Thyroid gland (tissue), 4 donors: ENCODE measurements at places on chromosomes 6 and 20. TPM values are rescaled to one million over a fixed set of nuclear protein-coding genes. Genes with fewer than 3 reads are reported as not detected.
A peak's percentile ranks its signal among the peaks of the same experiment; 100 is the strongest.

GRCh38 chr6:3102875-3103274 is 15.6 kb upstream of the BPHL start:
- no peak overlapping the region for H3K27ac ChIP-seq
- no peaks in the 10 kb centered on the region for H3K27me3 ChIP-seq
- no peak for DNase-seq
- H3K4me3 ChIP-seq = no peak overlapping the region

- no peaks in the 10 kb centered on the region for H3K4me1 ChIP-seq
- H3K36me3 ChIP-seq = no peaks in the 10 kb centered on the region
- H3K27ac ChIP-seq = no peak overlapping the region
- DNase-seq = peak; percentile 87
- H3K27me3 ChIP-seq = no peaks in the 10 kb centered on the region
Observed at GRCh38 chr20:40563296-40563950, 125.6 kb downstream of the MAFB start.

- no peaks in the 10 kb centered on the region for H3K27me3 ChIP-seq
- no peak for DNase-seq
- H3K4me1 ChIP-seq = no peaks in the 10 kb centered on the region
- H3K36me3 ChIP-seq = no peaks in the 10 kb centered on the region
- no peak overlapping the region for H3K27ac ChIP-seq
Observed at GRCh38 chr6:93970684-93971083, 551.3 kb upstream of the EPHA7 start.

- peaks cover 14% of the 10 kb centered on the region for H3K4me1 ChIP-seq
- no peak for DNase-seq
- H3K27ac ChIP-seq = no peak overlapping the region
- no peak overlapping the region for H3K4me3 ChIP-seq
Observed at GRCh38 chr20:62441987-62442539, 14.7 kb upstream of the RBBP8NL start.

DOK5 gene
- 9.8 TPM for total RNA-seq

DNA sequence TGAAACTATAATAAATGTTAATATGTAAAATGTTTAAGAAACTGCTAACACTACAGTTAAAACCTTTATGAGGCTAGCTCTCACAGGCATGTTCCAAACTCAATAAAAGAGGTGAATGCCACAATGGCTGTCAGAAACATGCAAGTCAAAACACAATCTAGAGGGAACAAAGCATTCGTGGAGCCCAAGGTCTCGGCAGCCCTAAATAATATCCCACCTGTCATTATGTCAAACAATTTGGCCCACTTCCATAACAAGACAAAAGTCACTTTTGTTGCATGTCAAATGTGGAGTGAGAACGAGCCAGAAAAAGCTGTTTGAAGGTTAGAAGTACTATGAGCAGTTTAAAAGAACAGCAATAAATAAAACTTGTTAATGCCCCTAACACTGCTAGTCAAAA is 181.9 kb downstream of the GMDS start:
- no peak overlapping the region for H3K27ac ChIP-seq
- no peaks in the 10 kb centered on the region for H3K27me3 ChIP-seq
- DNase-seq = no peak
- no peaks in the 10 kb centered on the region for H3K4me1 ChIP-seq
- no peaks in the 10 kb centered on the region for H3K36me3 ChIP-seq
- no peak overlapping the region for H3K4me3 ChIP-seq

DNA sequence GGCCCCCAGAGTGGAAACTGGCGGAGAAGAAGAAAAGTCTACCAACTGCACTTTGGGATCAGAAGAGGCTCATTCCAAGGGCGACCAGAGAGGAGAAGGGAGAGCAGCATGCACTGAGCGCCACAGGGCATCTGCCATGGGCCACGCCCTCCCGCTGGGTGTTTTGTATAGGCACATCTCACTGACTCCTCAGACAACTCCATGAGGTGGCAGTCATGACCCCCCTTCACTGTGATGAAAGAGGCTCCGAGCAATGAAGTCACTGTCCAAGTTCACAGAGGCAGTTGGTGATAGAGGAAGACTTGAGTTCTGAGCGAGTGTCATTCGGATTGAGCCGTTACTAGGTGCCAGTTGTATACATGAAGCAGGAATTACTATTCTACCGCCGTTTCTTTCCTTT is 15.4 kb downstream of the BPIFB1 start:
- no peak overlapping the region for H3K4me3 ChIP-seq
- no peaks in the 10 kb centered on the region for H3K36me3 ChIP-seq
- no peak for DNase-seq
- peaks cover 5% of the 10 kb centered on the region for H3K4me1 ChIP-seq

- no peaks in the 10 kb centered on the region for H3K36me3 ChIP-seq
- H3K27me3 ChIP-seq = peaks cover 84% of the 10 kb centered on the region
- no peak within 1 kb of the TSS for H3K27ac ChIP-seq
Observed at GRCh38 chr6:10414756-10415616, at the start of gene TFAP2A. TSS of gene TFAP2A (minus strand) at chr6:10415074. CDS start at chr6:10414991, 83 bp downstream.

FAM209B gene
- not detected for total RNA-seq

- no peak for DNase-seq
- no peaks in the 10 kb centered on the region for H3K27me3 ChIP-seq
- no peaks in the 10 kb centered on the region for H3K4me1 ChIP-seq
- no peak overlapping the region for H3K4me3 ChIP-seq
Observed at GRCh38 chr6:47788498-47788884, 6.7 kb downstream of the OPN5 start.

CDH26 gene
- 1.3 TPM for total RNA-seq

DEFB132 gene
- not detected for total RNA-seq

- DNase-seq = no peak
- H3K4me3 ChIP-seq = no peak overlapping the region
- peaks cover 7% of the 10 kb centered on the region for H3K4me1 ChIP-seq
- no peaks in the 10 kb centered on the region for H3K27me3 ChIP-seq
- no peaks in the 10 kb centered on the region for H3K36me3 ChIP-seq
Observed at GRCh38 chr6:151761851-151762250, 45.6 kb upstream of the ESR1 start.

DNA sequence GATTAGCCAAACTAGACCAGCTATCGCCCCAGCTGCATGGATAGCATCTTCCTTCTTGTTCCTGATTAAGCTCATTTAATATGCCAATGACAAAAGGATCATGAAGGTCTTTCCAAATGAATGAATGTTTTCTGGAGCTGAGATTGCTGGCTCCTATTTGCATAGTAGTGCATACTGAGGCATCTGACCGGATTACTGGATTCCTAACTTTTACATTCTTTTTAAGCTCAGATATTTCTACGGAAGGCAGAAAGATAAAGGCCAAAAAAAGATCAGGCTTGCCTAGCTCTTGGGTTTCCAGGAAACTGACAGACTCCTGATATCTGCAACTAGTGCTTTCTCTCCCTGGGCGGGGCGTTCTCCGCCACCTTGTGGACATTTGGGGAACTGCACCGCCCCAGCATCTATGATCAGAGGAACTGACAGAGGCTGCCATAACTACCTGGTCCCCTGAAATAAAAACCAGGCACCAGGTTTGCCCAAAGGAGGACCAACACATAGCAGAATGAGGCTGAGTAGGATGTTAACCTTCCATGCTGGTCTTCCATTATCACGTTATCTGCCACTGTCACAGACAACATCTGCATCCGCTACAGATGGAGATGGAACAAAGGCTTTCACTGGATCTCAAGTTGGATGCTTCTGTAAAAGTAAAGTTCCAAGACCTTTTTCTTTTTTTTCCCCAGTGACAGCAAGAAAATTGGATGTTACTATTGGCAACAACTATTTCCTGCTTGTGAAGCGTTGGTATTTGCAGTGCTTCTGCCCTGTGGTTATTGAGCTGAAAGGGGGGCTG is 33.2 kb downstream of the NT5E start:
- no peaks in the 10 kb centered on the region for H3K36me3 ChIP-seq
- peaks cover 10% of the 10 kb centered on the region for H3K4me1 ChIP-seq
- H3K27ac ChIP-seq = no peak overlapping the region
- peak; percentile 84 for DNase-seq
- no peak overlapping the region for H3K4me3 ChIP-seq

- no peaks in the 10 kb centered on the region for H3K36me3 ChIP-seq
- H3K27ac ChIP-seq = no peak overlapping the region
- no peak for DNase-seq
- no peaks in the 10 kb centered on the region for H3K27me3 ChIP-seq
- H3K4me1 ChIP-seq = no peaks in the 10 kb centered on the region
Observed at GRCh38 chr6:139294090-139294489, 2.3 kb upstream of the TXLNB start.

DNA sequence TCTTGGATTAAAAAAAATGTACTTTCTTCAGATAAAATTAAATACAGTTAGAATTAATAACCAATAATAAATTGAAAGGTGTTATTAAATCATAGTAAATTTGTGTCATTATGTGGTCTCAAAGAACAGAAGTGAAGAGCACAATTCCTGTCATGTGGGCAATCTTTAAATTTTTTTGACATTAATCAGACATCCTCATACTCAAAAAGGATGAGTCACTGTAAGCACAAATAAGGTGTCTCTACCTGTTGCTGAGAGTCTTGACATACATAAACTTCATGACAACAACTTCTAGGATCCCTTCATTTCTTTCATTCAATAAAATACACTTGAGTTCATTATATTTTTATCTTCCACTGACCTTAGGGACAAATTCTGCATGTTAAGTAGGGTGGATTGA is 76.1 kb downstream of the SLC22A3 start:
- no peak for DNase-seq
- H3K4me1 ChIP-seq = no peaks in the 10 kb centered on the region
- no peaks in the 10 kb centered on the region for H3K27me3 ChIP-seq
- H3K36me3 ChIP-seq = no peaks in the 10 kb centered on the region

- H3K27me3 ChIP-seq = no peaks in the 10 kb centered on the region
- no peaks in the 10 kb centered on the region for H3K36me3 ChIP-seq
- no peak overlapping the region for H3K4me3 ChIP-seq
- H3K4me1 ChIP-seq = no peaks in the 10 kb centered on the region
- no peak overlapping the region for H3K27ac ChIP-seq
Observed at GRCh38 chr20:7667194-7667593, 273.1 kb downstream of the HAO1 start.

DNA sequence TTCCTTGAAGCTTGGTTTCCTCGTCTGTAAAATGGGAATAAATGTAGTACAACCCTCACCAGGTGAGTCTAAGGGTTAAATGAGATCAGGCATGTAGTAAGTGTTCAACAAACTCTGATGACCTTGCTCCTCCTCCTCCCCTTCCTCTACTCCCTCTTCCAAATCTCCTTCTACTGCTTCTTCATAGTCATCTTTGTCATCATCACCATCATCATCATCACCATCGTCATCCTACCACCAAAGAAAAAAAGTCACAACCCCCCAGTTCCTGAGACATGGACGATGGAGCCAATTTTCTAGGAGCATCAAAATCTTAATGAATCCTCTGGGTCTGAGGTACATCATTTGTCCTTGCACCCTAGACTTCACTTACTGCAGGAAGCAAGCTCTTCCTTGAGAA is 240.0 kb downstream of the ANKRD60 start:
- H3K27ac ChIP-seq = no peak overlapping the region
- no peaks in the 10 kb centered on the region for H3K4me1 ChIP-seq
- H3K36me3 ChIP-seq = no peaks in the 10 kb centered on the region
- no peaks in the 10 kb centered on the region for H3K27me3 ChIP-seq

CFAP61 gene
- total RNA-seq = 0.96 TPM
